ENCODE measurements at places on chromosomes 2 and 18.

- DNase-seq: no peak
Observed at GRCh38 chr2:181153886-181154285, 173.5 kb downstream of the UBE2E3 start.

- DNase-seq: no peak
Observed at GRCh38 chr2:8545695-8546611, 135.9 kb upstream of the ID2 start.

- no peak for DNase-seq
Observed at GRCh38 chr2:229090225-229090624, 180.9 kb downstream of the PID1 start.

GRCh38 chr18:5463390-5463789 lies 80.4 kb downstream of the EPB41L3 start:
- DNase-seq: peak; percentile 80

DNA sequence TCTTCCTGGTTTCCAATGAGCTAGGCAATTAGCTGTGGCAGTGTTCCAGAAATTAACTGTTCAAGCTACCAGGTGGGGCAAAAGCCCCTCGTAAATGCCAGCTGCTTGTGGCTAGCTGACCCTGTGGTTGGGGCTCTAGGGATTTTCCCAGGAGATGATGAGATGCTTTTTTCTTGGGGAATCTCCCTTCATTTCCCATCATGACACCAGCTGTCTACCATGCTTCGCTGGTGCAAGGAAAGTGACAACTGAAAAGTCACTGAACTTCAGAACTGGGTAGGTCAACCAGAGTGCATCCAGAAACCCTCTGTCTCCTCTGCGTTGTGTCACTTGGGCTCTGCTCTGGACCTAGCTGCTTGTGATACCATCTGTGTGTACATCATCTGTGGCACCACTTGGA lies 386.5 kb upstream of the DCC start:
- no peak for DNase-seq

Data from heart left ventricle (tissue), 16 donors.